NT2/D1 (cell line): ENCODE measurements at places on chromosomes 1 and 21.
A peak's percentile ranks its signal among the peaks of the same experiment; 100 is the strongest.

GRCh38 chr1:206955476-206956451 is 9.5 kb upstream of the PIGR start:
- DNase-seq, result no peak

DNA sequence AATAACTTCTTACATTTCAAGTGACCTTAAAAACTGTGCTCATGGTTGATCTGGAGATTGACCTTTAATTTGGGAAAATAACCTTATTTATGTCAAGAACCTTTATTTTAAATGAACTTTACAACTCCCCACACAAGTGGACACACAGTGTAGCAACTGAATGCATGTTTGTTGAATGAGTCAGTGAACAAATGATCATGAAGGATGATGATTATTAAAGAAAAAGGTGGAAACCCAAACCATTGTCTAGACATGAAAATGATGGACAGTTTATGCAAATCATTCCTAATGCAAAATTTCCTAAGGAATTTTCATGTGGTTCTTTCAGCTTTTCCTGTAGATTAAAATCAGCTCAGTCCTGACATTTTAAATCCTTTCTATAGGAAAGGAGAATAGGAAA is 439.8 kb upstream of the RUNX1 start:
- no peak for DNase-seq

DNA sequence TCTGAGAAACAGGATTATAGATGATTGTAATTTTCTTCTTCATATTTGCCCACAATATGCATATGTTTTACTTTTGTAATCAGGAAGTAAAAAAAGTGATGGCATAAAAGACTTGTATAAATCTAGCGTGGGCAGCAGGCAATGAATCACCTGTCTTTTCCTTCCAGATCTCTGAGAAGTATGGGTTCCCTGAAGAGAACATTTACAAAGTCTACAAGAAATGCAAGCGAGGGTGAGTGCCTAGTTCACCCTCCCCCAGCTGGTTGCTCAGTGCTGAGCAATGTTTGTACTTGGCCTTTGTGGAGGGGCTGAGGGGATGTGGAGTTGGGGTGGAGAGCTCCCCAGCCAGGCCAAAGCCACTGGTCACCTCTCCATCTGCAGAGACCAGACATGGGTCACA is 30.7 kb downstream of the GRHL3 start:
- DNase-seq, result no peak

GRCh38 chr1:200139661-200140250 is 112.2 kb downstream of the NR5A2 start:
- DNase-seq, result peak; percentile 55

- DNase-seq, result no peak
These were observed 59.4 kb upstream of the IFI44L start for GRCh38 chr1:78560811-78561210.

DNA sequence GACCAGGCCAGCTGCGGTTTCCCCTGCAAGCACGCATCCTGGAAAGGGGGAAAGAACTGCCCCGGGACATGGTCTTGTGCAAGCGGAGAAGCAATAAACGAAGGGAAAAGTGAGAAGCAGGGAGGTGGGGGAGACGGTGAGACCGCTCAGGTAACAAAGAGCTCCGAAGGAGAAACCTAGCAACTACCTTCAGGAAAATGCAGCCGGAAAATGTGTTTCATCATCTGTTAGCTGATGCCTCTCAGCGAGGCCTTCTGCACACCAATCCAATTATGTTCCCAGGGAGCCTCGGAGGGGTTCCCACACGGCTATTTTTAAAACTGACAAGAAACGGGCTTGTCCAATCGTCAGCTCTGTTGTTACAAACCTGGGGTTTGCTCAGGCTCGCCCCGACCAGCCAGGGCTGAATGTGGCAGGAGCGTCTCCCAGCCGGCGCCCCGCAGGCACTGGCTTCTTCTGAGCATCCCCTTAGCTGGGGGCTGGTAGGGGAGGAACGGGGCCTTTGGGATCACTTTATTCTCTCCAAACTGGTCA is 3.4 kb downstream of the RIPK4 start:
- no peak for DNase-seq

DNA sequence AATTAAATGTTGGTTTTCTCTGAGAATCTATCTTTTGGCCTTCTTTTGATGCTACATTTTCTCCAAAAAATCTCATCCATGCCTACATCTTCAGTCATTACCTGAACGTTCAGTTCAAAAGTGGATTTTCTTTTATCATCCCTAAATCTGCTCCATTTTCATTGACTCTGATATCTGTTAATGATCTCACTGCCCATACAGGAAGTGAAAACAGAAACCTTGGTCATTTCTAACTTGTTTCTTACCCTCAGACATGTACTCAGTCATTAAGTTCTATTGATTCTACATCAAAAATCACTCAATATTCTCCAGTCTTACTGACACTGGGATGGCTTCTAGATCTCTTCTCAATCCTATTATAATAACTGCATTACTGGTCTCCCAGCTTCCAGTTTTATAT is 22.7 kb downstream of the PRKACB start:
- no peak for DNase-seq

DNA sequence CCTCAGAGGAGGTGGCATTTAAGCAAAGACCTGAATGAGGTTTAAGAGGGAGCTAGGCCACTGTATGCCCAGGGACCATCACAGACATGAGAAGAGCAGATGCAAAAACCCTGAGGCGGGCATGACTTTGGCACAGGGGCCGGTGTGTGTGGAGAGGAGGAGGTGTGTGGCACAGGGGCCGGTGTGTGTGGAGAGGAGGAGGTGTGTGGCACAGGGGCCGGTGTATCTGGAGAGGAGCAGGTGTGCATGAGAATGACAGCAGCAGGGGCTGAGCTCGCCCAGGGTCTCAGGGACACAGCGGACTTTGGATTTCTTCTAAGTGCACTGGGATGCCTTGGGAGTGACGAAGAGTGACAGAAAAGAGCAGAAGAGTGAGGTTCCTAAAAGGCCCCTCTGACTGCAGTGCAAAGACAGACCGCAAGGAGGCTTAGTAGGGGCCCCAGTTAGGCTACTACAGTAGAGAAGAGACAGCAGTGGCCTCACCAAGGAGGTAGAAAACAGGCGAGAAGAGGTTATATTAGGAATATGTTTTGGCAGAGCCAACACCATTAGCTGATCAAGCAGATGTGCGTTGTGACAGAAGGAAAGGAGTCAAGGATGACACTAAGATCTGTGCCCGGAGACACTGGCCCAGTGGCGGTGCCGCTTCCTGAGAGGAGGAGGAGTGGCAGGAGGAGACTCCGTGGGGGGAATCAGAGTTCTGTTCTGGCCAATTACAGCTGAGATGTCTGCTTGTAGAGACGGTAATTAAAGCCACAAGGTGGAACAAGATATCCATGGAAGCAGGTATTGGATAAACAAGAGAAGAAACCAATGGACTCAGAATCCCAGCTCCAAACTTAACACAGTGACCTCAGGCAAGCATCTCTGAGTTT is 18.4 kb downstream of the ZBTB17 start:
- DNase-seq, result no peak

DNA sequence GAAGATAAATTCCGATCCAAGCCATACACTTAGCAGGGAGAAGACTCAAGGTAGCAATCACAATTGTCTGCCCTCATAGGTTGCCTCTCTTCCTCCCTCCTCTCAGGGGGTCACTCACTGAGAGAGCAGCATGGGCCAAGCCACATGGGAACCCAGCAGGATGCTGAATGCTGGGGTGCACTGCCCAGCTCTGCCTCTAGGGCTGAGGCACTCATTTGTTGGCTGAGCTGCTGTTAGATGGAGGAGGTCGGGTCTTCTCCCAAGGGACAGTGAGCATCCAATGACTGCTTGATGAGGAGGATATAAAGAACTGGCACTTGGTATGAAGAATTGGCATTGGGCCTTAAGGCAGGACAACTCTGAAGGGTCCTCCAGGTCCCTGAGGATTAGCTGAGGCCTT is 418.8 kb downstream of the SIPA1L2 start:
- no peak for DNase-seq

- DNase-seq, result no peak
These were observed 138.1 kb downstream of the MIS18A start for GRCh38 chr21:32140604-32141317.

- DNase-seq, result peak; percentile 63
These were observed 14.5 kb downstream of the LY9 start for GRCh38 chr1:160810486-160810885.

DNA sequence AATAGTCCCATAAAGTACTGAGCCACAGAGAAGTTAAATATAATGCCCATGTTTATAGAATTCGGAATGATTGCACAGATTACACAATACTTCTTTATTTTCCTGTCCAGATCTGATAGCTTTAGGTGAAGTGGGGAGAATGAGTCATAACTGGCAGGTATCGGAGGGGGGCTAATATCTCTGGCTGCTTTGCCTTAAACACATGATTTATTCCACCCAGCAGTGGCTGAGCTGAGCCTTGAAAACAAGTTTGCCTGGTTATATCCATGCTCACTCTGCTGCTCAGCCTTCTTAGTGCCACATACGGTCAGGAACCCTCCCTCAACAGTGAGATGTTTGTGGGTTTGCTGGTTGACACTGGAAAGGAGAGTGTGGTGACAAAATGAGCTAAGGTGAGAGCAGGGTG is 119.7 kb upstream of the ZNF648 start:
- DNase-seq, result no peak

- DNase-seq, result no peak
These were observed 13.5 kb upstream of the F3 start for GRCh38 chr1:94555091-94555490.

- no peak for DNase-seq
These were observed 537.0 kb downstream of the PTBP2 start for GRCh38 chr1:97258597-97258996.

DNA sequence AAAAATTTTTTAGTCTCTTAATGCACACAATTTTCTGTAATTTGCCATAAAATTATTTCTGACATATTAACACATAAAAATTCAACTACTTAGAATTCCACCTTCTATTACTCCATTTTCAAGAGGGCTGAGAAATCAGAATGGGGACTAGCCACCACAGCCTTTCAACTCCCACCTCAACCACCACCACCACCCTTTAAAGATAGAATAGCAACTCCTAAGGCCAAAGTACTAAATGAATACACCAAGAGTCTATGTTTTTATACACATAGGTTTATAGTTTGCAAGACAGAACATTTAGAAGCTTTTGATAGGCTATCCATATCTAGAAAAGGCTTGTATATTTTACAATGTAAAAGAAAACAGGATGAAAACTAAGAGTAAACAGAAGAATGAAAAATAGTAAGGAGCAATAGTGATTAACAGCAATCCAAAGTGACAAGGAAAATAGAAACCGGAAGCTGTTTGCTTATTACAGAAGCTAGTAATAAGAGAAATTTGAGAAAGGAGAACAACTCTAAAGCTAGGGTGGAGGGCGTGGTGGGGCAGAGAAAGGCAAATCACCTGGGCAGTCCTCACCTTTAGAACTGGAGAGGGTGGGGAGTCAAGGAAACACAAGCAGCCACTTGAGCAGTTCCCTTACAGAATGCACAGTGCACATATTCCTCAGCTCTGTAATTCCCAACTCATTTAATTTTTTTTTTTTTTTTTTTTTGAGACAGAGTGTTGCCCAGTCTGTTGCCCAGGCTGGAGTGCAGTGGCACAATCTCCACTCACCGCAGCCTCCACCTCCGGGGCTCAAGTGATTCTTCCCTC is 27.7 kb downstream of the EPS15 start:
- DNase-seq, result no peak

DNA sequence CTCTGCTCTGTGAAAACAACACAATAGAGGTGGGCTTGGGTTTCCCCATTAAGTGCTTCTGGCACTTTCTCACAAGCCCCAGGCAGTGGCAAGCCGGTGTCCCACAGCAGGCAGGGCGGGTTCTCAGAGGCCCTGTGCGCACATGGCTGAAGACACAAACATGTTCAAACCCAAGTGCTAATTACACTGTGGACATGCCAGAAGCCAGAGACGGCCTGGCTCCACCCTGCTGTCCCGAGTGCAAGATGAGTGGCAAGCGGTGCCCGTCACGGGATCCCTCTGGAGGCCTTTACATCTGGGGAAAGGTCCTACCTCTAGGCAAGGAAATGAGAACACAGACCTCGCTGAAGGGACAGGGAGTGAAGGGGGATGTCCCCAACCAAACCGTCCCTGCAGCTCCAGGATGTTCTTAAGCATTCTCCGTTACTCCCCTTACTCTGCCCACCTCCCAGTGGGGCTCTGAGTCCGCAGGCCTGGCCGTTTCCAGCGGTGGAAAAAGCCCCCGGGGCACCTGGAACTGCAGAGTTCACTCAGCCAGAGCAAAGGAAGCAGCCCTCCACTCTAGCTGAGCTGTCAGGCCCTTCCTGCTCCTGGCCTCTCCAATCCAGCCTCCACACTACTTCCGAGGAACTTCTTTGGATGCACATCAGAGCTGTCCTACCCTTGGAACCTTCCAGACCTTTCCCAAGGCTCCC is 57.4 kb downstream of the SLC66A1 start:
- DNase-seq, result no peak

DNA sequence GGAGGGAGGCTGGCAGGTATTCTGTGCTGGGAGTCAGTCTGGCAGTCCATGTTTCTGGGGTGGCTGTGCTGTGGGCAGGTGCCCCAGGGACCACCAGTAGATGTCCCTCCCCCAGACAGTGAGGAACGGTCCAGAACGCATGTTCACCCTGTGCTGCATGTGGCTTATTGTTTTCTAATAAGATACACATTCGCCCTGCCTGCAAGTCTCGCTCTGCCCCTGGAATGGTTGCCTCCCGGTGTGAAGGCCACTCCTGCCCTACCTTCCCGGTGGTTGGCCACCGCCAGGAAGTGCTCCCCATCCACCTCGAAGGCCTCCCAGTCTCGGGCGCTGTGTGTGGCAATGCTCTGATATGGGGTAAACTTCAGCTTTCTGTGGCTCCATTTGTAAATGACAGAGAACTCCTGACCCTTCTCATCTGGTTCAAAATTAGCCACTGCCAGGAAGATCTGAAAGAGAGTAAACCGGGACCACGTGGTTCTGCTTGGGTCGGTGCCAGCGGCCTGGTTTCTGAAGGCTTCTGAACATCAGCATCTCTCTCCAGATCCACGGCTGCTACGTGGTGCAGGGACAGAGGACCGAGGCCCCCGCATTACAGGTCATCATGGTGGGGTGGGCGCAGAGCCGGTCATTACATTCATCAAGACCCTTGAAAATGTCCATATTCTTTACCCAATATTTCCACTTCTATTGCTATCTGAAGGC is 14.5 kb downstream of the KRTAP10-1 start:
- DNase-seq, result no peak

DNA sequence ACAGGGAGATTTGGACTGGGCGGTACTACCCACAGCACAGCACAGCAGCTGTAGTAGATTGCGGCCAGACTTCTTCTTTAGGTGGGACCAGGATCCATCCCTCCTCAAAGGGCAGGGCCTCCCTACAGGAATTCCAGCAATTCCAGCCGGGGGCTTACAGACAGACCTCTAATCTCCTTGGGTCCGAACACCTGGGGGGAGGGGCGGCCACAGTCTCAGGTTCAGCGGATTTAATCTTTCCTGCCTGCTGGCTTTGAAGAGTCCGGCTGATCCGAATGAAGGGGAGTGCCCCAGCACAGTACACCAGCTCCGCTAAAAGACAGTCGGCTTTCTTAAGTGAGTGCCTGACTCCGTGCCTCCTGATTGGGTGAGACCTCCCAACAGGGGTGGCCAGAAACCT is 1708.5 kb downstream of the BRINP3 start:
- peak; percentile 43 for DNase-seq

DNA sequence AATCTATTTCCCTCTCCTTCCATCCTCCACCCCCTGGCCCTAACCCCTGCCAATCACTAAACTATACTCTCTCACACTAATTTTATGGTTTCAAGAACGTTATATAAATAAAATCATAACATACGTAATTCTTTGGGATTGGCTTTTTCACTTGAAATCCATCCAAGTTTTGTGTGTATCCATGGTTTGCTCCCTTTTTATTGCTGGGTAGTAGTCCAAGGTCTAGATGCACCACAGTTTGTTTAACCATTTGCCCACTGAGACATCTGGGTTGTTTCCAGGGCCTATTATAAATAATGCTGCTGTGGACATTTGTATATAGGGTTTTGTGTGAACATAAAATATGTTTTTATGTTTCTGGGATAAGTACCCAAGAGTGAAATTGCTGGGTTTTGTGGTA is 61.4 kb downstream of the TEX35 start:
- DNase-seq, result no peak
